ENCODE measurements at places on chromosomes 7 and 10.

DNA sequence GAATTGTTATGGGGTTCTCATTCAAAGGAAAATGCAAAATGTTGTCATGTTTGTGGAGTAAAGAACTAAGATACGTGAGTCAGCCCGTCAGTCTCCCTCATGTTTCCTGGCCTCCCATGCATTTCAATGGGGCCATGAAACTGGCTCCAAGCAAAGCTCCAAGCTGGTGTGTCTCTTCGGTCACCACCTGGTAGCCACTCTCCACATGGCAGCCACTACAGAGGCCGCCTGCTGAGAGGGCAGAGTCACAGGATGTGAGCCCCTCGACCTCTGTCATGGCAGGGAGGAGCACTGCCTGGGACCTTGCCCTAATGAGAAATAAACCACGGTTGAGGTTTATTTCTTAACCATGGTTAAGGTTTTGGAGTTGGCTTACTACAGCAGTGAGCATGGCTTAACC lies 62.6 kb downstream of the AOC1 start:
- DNase-seq, result no peak

DNA sequence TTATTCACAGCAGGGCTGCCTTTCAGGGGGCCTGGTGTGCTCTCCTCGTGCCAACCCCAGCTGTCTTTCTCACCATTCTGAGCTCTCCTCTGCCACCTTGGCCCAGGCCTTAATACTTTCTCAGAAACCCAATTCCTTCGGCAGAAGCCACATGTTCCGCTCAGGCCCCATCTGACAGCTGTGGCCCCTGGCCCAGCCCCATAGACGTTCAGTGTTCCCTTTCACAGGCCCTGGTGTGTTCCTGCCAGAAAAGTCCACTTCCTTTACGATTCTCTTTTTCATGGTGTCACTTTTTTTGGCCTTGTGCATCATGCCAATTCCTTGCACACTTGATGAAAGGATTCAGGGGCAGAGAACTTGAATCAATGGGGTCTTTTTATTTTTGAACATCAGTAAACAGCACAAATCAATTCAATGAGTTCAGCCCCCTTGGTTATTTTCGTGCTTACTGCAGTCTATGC lies 15.9 kb upstream of the GPNMB start:
- DNase-seq, result no peak

GRCh38 chr10:64959116-64959515 lies 1437.9 kb downstream of the REEP3 start:
- DNase-seq, result no peak

GRCh38 chr10:122296363-122297120 lies 25.4 kb downstream of the BTBD16 start:
- DNase-seq, result no peak

Measured in SK-N-MC (cell line).